ENCODE measurements at places on chromosomes 13 and 19. TPM values are rescaled to one million over a fixed set of nuclear protein-coding genes. Genes with fewer than 3 reads are reported as not detected.

DNA sequence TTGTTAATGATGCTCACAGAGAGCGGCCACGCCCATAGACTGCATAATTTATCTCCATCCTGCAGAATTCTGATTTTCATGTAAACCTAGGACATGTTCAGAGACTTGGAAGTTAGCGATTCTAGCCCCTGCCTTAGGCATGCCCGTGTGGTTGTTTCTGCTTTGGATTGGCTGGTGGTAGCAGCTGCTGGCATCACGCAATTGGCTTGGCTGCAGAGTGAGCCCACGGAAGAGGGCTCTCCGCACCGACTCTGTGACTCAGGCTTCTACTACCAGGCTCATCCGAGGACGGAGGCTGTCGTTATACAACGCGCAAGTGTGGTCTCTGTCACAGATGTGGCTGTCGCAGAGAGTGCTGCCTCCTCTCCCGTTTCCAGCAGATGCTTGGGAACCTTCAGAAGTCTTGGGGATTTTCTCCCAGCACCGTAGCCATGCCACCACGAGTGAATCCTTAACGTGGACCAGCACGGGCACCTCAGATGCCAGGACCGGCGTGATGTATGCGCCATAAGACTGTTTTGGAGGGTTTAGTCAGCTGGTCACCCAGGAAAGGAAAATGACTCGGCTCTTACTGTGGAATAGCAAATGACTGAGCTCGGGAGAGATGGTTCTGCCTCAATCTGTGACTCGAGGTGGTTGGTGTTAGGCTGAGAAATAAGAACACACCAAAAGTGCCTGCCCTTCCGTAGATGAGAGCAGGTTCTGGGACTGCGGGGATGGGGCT, 61.0 kb upstream of the F7 start:
- DNase-seq = no peak

The LIN7B gene
- total RNA-seq = 3.0 TPM

The ZNF256 gene
- 5.9 TPM for total RNA-seq

The SYT5 gene
- 0.32 TPM for total RNA-seq

DNA sequence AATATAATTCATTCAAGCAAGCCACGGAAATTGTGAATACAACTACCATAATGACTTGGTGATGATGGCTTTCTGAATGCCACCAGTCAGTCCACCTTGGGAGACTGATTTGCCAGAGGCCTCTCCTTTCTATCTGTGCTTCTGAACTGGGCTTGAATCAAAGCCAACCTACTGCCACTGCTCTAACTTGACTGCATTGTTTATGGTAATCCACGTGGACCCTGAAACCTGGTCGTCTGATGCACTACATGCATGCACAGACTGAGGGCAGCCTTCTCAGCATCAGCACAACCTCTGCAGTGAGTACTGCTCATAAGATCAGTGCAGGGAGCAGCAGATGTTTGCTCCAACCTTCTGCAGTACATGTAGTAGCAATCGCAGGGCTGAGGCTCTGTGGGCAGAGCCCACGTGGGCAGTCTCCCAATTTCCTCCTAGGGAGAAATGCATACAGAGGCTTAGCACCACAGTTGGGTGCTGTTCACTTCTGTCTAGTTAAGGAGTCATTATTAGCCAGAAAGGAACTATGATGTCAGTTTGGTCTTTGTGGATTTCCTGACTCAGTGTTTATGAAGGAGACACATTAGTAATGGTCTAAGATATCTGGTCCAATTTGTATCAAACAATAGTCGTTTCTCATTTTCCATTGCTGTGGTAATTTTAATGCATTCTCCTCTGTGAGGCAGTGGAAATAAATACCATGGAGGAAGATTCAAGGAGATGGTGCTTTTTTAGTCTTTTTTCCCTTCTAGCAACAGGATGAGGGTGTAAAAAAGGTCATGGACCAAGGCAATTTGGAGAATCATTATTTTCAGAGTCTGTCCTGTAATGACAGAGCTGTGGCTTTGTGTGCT, 82.5 kb downstream of the AKAP11 start:
- DNase-seq = peak; percentile 41

The FPR2 gene
- total RNA-seq = not detected

- no peak for DNase-seq
Observed at GRCh38 chr19:33304371-33304759, 2.0 kb upstream of the CEBPA start.

- no peak for DNase-seq
Observed at GRCh38 chr19:2613507-2614295, 88.8 kb downstream of the GNG7 start.

DNA sequence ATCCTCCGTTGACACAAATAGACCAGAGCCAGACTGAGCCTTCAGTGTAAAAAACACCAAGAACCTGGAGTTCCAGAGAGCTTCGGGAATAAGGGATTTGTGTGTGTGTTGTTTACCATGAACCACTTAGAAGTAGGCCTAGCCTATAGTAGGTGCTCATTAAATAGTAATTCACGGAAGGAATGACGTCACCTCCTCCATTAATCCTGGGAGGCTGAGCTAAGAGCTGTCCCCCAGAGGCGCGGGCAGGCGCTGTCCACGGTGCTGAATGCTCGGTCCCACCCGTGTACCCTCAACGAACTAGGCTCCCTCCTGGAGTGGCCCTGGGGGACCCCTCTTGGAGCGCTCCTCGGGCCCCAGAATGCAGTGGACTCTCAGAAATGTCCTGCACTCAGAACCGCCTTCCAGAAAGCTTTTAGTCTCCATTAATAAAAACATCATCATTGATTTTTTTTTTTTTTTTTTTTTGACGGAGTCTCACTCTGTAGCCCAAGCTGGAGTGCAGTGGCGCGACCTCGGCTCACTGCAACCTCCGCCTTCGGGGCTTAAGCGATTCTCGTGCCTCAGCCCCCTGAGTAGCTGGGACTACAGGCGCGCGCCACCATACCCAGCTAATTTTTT, 6.5 kb downstream of the UNC13A start:
- no peak for DNase-seq

The IFNL1 gene
- total RNA-seq = not detected

- DNase-seq = no peak
Observed at GRCh38 chr19:35347171-35347929, at the start of gene FFAR1. TSS of gene FFAR1 (plus strand) at chr19:35347902. CDS start at chr19:35351552, 3,650 bp downstream.

The CDX2 gene
- not detected for total RNA-seq

DNA sequence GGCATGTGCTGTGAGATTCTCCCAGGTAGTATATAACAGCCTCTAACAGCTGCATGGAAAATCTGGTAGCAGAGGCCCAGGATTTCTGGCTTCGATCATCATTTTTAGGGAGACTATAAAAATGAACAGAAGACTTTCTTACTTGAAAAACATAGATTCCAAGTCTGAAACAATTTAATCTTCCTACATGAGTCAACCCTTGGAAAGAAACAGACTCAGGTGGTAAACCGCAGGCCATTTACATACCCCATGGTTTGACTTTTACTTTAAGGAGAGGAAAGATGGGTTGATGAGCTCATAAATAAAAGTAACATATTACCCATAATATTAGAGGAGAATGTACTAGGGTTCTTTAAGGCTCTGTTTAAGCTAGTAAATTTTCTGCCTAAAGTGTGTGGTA, 121.6 kb downstream of the CYSLTR2 start:
- DNase-seq = peak; percentile 29

- peak; percentile 35 for DNase-seq
Observed at GRCh38 chr19:35557539-35558399, 5.7 kb downstream of the ATP4A start.

DNA sequence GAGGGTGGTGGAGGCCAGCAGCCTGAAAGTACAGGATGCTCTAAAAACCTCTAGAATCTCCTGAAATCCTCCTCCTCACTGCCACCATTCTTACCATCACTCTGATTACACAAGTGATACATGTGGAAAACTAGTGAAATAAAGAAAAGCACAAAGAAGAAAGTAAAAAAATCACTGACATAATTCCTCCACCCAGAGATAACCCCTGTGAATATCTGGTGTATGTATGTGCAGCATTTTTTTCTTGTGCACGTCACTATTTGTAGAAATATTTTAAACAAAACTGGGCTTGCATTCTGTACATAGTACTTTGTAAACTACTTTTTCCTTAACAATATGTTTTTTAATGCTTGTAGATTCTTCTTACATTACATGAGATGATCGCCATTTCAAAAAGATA, 73.2 kb downstream of the CDADC1 start:
- no peak for DNase-seq

DNA sequence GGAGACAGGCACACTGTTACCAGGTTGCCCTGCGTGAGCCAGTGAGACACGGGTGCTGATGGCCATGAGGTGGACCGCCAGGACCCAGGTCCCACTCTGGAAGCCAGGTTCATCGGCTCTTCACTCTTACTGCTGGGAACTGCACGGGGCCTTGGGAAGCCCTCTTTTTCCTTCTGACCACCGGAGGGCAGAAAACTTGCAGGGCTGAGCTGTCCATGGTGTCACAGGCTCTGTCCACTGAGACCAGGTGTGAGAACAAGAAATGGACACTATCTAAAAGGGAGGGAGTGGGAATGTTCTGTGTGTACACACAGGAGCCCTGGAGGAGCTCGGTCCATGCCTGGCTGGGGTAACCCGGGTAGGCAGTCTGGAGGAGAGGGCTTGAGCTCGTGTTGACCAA, 93.4 kb downstream of the UQCRFS1 start:
- no peak for DNase-seq

The KIR2DL4 gene
- total RNA-seq = not detected

DNA sequence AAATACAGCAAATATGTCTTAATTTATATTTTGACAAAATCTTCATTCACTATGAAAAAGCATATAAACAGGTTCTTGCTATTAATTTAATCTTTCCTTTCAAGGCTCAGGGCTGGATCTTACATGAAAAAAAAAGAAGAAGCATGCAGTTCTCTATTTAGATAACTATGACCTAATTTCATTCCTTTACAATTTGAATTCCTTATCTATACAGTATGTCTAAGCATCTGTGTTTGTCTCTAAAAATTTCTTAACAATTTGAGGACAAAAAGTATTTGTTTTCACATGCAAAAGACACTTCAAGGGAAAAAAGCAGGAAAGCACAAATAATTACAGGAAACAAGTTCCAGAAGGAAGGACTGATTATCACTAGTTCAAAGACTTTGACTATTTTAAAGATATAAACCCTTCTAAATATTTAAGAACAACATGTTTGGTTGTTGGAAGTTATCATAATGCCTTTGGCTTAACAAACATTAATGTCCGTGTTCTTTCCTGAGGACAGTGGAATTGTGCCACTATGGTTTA, 157.5 kb downstream of the TBC1D4 start:
- DNase-seq = no peak

The PABPC3 gene
- total RNA-seq = 0.14 TPM

- no peak for DNase-seq
Observed at GRCh38 chr13:59415498-59415897, 748.2 kb downstream of the DIAPH3 start.

The PRDX2 gene
- total RNA-seq = 271 TPM

GRCh38 chr19:53002479-53002878, 11.2 kb upstream of the ERVV-1 start:
- DNase-seq = no peak

GRCh38 chr13:113947311-113948033, 26.4 kb downstream of the C13orf46 start:
- DNase-seq = peak; percentile 42

The KANK3 gene
- total RNA-seq = 0.35 TPM

GRCh38 chr13:95485045-95485517, 67.4 kb upstream of the CLDN10 start:
- DNase-seq = peak; percentile 65

GRCh38 chr13:72109863-72110262, 242.9 kb upstream of the DACH1 start:
- DNase-seq = peak; percentile 47

The ALDH16A1 gene
- 39.1 TPM for total RNA-seq

DNA sequence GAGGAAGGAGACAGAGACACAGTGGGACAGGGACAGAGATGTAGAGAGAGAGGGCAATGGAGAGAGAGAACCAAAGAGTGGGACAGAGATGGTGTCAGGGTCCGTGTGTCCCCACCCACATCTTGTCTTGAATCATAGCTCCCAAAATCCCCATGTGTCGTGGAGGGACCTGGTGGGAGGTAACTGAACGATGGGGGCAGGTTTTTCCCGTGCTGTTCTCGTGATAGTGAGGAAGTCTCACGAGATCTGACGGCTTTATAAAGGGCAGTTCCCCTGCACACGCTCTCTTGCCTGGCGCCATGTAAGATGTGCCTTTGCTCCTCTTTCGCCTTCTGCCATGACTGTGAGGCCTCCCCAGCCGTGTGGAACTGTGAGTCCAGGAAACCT, 7.5 kb upstream of the PLA2G4C start:
- no peak for DNase-seq

The CRX gene
- not detected for total RNA-seq

DNA sequence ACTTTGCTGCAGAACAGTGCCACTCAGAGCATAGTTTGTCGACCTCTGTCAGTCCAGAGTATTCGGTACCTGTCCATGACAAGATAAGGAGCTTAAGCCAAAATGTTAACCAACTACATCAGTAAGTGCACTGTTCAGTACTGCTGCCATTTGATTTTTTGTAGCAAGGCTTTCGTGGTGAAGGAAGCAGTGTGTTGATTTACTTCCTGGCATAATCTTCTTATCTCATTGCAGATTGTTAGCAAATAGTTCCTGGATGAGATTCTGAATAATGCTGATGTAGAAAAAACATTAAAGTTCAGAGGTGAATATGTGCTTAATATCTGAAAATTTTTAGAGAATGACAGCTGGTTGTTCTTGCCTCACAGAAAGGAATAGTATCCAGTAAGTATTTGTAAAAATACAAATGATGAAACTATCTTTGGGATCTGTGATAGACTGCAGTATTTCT, 85.7 kb downstream of the LRRC63 start:
- DNase-seq = peak; percentile 3

The MRPL4 gene
- total RNA-seq = 94.6 TPM

DNA sequence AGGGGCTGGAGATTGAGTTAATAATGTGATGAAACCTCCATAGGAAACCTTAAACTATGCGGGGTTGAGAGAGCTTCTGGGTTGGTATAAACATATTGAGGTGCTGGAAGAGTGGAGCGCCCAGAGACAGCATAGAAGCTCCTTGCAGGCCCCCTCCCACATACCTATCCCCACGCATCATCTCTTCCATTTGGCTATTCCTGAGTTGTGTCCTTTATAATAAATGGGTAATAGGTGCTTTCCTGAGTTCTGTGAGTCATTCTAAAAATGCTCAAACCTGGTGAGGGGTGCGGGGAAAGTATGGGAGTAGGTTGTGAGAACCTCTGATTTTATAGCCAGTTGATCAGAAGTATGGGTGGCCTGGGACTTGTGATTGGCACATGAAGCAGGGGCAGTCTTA, 14.6 kb downstream of the CCDC122 start:
- peak; percentile 51 for DNase-seq

The GPR12 gene
- total RNA-seq = not detected

DNA sequence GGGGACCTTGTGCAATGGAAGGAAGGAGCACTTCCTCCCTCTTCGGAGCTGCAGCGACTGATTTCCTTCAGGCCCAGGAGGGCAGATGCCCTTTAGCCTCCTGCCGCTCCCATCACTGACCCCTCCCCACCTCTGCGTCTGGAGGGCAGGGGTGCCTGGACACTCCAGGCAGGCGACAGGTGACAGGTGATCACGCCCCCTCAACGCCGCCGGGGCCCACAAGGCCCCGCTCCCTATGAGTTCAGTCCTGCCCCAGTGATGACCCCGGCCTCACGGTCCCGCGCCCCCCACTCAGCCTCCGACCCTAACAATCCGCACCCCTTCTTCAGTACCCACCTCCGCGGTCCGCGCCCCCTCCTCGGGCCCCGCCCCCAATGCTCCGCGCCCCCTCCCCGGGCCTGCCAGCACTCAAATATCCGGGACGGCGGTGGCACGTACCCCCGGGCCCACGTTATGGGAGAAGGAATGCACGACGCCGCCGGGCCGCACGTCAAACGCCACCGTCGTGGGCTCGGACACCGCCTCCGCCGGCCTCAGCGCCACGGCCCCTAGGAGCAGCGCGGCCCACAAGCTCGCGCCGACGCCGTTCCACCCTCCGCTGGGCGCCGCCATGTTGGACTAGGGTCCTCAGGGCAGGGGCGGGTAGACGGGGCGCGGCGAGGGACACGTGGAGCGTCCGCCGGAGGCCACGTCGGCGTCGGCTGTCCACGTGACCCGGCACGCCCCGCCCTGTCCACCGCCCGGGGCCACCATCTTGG, at the start of gene MYDGF:
MYDGF (minus strand) TSS at position 620 of the 758 bp plus-strand sequence; CDS start at position 612, 8 bp downstream.
- peak; percentile 37 for DNase-seq
